ENCODE measurements at places on chromosomes 3 and 15.
A peak's percentile ranks its signal among the peaks of the same experiment; 100 is the strongest.

DNA sequence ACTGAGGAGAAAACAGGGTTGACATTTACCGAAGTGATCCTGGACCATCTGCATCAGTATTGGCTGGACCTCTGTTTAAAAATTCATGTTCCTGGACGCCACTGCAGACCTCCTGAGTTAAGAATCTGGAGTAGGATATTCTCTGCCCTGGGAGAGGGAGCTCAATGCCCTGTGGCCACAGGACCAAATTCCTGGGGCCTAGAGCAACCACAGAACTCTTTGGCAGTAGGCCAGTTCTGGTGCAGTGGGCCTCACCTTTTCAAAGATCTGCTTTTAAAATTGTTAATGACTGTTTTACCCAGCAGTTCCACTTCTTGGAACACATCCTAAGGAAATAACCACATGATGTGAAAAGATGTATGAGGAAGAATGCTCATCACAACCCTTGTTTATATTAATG, 133.3 kb upstream of the ADPGK start:
- no peak for DNase-seq

- DNase-seq: peak; percentile 24
Observed at GRCh38 chr3:65751123-65751700, 287.5 kb downstream of the MAGI1 start.

DNA sequence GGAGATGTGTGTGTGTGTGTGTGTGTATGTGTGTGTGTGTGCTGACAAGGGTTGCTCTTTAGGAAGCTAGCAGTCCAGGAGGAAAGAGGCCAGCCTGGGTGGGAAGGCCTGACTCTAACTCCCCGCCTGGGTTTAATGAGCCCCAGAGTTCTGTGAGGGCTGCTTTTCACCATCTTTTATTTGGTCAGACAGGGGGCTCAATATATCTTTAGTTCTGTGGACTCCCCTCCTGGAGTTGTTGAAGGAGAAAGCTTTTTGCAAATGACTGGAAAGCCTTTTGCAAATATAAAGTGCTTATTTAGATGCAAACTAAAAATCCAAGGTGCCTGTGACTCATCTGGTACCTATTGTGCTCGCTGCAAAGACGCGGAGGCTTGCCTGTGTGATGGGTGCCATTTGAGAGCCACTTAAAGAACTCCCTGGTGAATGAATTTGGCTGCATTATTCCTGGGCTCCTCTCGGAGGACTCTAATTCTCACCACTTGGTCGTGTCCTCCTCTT, 24.5 kb downstream of the DRD3 start:
- no peak for DNase-seq

- no peak for DNase-seq
Observed at GRCh38 chr15:35705884-35706585, 160.1 kb upstream of the DPH6 start.

DNA sequence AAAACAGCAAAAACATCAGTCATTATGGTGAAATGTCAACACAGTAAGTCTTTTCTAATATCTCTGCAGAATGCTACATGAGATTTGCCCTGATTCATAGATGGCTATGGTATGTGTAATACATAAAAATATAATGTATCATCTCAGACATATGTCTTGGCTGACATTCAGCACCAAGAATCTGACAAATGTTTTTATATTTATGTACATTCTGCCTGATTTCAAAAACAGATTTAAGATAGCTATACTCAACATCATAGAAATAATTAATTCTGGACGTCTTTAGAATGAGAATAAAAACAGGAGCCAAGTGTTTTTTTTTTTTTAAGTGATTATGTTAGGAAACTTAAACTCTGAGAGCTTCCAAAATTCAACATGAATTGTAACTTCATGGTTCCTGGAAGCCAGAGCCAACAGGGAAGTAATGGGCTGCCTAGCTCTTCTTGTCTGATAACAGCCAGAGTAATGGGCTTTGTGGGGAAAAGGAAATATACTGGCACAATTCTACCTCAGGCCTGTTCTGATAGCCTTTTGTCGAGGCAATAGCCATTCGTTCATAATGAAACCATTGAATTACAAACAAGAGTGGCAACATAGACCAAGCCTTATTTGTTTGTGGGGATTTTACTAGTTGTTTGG, 184.4 kb downstream of the VGLL4 start:
- no peak for DNase-seq

DNA sequence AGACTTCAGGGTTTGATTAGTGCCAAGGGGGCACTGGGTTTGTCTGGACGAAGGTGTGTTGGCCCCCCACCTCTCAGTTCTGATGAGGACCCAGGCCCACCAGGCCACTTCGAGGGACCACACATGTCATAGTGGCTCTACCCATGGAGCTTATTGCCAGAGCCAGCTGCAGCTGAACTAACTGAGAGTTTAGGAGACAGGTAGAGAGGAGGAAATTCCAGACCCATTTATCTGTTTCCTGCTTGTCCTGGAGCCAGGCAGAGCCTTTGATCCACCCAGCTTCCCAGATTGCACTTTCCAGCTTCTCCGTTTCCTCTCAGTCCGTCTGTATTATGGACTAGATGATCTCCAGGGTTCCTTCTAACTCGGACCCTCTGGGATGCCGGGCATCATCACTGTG, 20.9 kb downstream of the SLC24A1 start:
- no peak for DNase-seq

DNA sequence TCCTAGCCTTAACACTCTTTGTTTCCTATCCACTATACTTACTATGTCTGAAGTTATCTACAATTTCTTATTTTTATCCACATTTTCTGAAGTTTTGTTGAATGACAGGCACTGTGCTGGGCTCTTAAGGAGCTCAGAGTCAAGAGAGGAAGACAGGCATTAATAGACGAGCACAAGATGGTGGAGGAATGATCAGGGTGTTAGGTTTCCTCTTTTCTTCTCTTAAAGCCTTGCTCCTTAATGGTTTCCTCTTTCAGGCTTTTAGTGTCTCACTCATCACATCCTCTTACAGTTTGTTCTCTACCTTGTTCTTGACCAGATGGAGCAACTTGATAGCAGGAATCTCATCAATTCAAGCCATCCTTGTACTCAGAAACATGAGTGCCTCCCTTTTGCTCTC, 52.9 kb upstream of the BCL6 start:
- DNase-seq: no peak

DNA sequence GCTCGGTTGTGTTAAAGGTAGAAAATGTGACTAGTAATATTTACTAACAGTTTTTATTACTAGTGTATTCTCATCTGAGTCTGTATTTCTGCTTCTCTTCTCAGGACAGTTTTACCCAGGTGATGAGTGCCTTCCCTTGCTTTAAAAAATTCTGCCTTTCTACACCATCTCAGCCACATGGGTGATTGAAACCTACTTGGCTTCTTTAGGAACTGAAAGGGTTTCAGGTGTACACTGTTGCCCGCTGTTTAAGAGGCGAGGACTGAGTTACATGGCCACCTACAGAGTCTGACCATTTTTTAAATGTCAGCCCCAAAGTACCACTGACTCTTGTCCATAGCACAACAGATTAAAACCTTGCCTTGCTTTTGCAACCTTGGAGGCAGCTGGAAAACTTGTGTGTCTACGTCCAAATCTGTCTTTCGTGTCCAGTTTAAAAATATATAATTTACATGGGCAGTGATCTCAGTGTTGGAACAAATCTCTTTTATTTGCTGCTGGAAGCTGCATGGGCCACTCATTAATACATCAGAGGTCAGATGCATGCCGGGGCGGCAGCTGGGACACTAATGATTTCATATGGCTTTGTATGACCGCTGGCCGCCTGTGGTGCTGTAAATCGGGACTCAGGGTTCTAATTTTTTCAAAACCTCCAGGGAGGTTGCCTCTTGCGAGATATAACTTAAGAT, 44.6 kb downstream of the TRIM71 start:
- no peak for DNase-seq

GRCh38 chr3:129835198-129835597, 58.3 kb downstream of the TMCC1 start:
- no peak for DNase-seq

DNA sequence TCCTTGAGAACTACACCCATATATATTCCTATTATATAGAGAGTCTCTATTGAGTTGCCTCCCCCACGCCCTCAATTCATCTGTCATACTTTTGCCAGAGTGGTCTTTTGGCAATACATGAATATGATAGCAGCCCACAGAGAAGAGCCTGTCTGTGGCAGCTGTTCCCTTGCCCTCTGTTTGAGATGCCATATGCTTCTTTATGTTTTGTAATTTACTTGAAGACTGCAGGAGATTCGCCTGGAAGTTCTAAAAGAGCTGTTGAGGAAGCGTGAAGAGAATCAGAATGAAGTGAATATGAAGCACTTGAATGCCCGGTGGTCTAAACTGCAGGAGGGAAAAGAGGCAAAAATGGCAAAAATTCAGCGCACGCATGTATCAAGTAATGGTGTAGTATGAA, 27.2 kb downstream of the CFAP91 start:
- DNase-seq: no peak

GRCh38 chr3:103494011-103494410, 1059.2 kb downstream of the ZPLD1 start:
- DNase-seq: no peak

- DNase-seq: no peak
Observed at GRCh38 chr3:130411320-130411719, 65.8 kb downstream of the COL6A5 start.

- no peak for DNase-seq
Observed at GRCh38 chr3:171458071-171458863, 1.9 kb downstream of the TNIK start.

DNA sequence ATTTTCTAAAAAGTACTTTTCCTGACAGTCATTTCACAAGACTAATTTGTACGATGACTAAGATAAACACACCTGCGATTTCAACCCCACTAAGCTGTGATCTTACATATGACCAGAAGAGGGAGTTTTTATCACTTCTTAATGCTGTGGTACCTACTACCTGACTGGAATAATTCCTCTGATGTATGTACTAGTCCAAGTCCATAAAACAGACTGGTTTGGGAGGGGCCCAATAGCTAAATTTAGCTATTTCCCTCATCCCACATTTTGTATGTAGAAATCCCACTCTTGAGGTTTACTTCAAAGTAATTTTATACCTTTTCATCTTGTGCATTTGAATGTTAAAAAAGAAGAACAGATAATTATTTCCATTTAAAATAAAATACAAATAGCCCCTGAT, 49.7 kb upstream of the SCAANT1 start:
- peak; percentile 33 for DNase-seq

DNA sequence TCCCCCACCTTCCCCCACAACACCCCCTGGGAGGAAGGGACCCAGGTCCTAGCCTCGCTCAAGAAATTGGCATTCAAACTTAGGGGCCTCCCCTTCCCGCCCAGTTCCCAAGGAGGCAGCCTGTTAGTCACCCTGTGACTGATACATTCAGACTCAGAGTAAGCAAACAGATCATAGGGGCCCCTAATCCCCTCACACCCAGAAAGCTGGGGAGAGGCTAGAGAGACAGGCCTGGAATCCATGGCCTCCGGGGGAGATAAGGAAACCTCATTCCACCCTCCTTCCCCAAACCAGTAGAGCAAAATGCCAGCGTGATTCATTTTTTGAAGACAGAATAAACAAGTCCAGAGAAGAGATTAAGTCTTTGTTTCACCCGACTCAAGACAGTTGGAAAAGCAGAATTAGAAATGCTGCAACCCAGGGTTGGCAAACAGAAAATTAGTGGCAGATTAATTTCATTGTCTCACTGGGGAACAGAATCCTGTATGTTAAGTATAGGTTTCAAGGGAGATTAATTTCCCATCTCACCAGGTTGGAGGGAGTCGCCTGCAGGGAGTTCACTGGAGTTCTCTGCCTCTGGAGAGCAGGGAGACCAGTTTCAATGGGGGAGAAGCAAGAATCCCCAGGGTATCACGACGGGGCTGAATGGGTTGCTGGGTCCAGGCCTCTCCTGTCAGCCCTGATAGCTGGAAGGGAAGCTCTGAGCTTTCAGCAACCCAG, 268.3 kb downstream of the UACA start:
- DNase-seq: no peak

DNA sequence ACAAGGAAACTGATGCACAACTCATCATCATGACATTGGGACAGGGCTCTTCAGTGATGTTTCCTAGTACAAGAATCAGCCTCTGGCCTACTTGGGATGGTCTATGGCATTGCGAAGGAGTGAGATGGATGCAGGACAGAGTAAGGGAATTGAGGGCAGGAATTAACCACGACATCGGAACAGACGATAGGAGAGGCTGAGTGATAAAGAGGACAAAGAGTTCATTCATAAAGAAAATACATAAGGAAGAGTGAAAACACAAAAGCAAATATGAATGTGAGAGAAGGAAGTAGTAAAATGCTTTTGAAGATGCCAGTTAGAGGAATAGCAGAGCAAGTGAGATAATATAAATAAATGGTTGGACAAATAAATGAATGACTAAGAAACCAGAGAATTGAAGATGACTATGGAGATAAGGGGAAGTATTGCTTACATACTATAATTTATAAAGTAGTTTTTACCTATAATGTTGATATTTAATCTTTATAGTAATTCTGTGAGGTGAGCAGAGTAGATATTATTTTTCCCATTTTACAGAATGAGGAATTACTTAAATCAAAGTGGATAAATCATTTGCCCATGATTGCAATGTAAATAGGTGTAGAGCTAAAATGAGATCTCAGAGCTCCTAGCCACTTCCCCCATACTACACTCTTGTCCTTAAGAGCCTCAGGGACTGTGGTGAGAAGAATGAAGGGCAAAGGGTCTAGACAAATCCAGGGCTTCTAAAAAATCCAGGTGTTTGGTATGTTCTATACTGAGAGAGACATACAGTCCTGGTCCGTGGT, 203.3 kb downstream of the DTWD1 start:
- no peak for DNase-seq

Data from SHP77 (cell line).